ENCODE measurements at places on chromosomes 3 and 15. TPM values are rescaled to one million over a fixed set of nuclear protein-coding genes. Genes with fewer than 3 reads are reported as not detected.

The GRK7 gene
- not detected for total RNA-seq

The SERPINI2 gene
- not detected for total RNA-seq

The GPR149 gene
- not detected for total RNA-seq

The PCBP4 gene
- 12.7 TPM for total RNA-seq

The GP9 gene
- total RNA-seq, result not detected

The CRYGS gene
- total RNA-seq, result 1.4 TPM

The ADAMTSL3 gene
- total RNA-seq, result 0.25 TPM

The ZPLD1 gene
- total RNA-seq, result not detected

The C2CD4B gene
- 0.31 TPM for total RNA-seq

The KLHL40 gene
- total RNA-seq, result not detected

The KIF23 gene
- 80.5 TPM for total RNA-seq

The CLK3 gene
- total RNA-seq, result 36.2 TPM

The FBXO40 gene
- total RNA-seq, result not detected

The DAZL gene
- not detected for total RNA-seq

The CLDN1 gene
- total RNA-seq, result 23.3 TPM

The LAMB2 gene
- total RNA-seq, result 110 TPM

The C2CD4A gene
- total RNA-seq, result 0.19 TPM

The KIF7 gene
- 5.0 TPM for total RNA-seq

The DNAJC13 gene
- 12.5 TPM for total RNA-seq

The GOLGA8J gene
- total RNA-seq, result 0.10 TPM

The USP8 gene
- 53.6 TPM for total RNA-seq

The PARP15 gene
- total RNA-seq, result not detected

The PAQR9 gene
- total RNA-seq, result 3.1 TPM

The NOX5 gene
- 0.16 TPM for total RNA-seq

The CYP1A1 gene
- total RNA-seq, result 1.7 TPM

The MYD88 gene
- total RNA-seq, result 24.8 TPM

The DZIP1L gene
- 9.4 TPM for total RNA-seq

The STX19 gene
- total RNA-seq, result not detected

The SLCO2A1 gene
- total RNA-seq, result 0.19 TPM
